ENCODE measurements at places on chromosomes 3 and 15.

DNA sequence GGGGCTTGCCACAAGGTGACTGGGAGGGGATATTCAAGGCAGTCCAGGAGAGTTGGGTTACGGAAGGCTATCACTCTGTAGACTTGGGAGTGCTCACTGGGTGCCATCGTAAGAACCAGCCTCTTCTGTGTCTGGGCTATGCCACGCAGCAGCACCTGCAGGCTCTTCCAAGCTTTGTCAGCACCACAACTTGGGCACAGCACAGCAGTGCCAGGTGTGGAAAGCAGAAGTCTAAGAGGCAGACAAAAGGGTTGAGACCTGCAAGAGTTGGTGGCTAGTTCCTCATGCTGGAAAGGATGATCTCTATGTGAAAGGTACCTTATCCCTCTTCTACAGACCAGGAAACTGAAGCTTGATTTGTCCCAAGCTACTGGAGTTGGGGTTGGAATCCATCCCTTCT lies 15.8 kb downstream of the CX3CR1 start:
- no peak for DNase-seq

GRCh38 chr3:95333826-95334225 lies 1271.0 kb downstream of the NSUN3 start:
- DNase-seq = no peak

DNA sequence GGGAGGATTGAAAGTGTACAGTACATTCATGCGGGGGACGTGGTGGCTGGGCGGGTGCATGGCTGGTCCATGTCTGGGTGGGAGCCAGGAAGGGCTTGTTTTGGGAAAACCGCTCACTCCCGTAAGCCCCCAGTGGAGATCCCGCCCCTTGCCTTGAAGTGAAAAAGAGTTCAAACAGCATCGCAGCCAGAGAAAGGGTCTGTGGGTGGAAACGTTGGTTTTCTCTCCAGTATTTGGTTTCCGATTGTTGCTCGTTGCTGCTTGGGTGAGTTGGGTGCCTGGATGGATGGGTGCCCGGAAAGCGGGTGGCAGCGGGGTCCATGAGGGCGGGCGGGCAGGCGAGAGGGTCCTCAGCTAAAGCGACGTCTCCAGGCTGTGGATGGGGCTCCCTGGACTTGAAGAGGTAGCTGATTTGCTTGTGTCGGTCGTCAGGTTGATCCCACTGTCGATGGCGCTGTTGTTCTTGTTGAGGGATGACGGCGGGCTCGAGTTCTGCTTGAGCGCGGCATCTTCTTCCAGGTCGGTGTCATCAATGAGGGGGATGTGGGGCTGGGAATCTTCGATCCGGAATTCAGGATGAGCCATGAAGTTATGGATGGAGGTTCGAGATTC lies 7.7 kb upstream of the SEC13 start:
- DNase-seq = no peak

DNA sequence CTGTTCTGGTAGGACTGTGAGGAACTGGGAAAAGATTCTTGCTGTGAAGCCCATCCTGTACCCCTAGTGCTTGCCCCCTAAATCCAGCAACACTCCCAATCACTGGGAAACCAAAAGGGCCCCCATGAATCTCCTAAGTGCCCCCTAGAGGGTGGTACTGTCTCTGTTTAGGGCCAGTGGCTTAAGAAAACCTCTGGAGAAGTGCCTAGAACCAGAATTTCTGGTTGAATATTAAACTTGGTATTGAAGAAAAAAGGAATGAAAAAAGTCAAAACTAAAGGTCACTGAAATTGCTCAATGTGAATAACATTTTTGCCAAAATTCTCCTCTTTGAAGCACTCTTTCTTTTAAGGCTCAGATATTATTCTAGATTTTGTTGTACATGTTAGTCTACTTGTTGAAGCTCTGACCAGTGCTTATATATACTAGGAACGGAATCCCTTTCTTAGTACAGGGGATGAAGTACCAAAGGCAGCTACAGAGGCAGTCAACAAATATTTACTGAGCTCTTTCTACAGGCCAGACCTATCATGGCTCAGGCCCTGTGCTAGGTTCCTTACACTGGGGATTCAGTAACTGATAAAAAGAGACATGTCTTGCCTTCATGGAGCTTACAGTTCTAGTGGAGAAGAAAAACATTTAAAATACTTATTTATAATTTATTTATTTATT lies 138.8 kb downstream of the MYLK start:
- DNase-seq = no peak

GRCh38 chr15:55060836-55061235 lies 135.9 kb downstream of the RSL24D1 start:
- no peak for DNase-seq

DNA sequence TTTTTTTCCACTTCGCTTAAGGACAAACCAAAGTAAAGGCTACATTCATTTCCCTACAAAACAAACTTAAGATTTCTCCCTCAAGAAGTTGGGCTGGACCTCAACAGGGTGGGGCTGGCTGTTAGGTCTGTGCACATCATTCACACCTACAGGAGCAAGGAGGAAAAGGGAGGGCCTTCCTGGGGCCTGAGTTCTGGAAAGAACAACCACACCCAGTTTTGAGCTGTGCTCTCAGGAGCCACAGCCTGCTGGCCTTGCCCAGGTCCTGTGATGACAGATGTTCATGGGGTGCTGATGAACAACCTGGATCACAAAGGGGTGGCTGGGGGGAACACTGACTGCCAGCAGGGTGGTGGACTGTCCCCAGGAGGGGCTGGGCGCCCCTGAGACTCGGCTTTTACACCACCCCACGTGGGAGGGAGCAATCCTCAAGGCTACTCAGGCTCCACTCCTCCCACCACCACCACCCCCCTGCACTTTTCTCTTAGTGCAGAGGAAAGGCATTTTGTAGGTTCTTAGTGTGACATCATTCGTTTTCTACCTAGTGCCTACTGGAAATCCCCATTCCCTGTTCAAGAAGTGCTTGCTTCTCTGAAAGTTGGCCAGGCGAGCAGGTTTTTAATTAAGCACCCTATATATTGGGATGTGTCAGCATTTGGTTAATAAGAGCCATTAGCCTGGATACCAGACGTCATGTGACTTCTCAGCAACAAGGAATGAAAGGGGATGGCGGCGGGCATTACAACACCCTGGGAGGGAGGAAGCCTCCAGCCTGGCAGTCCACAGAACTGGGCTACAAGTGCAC lies 35.7 kb downstream of the CCNB2 start:
- no peak for DNase-seq
